ENCODE measurements at places on chromosomes 13 and 19.

DNA sequence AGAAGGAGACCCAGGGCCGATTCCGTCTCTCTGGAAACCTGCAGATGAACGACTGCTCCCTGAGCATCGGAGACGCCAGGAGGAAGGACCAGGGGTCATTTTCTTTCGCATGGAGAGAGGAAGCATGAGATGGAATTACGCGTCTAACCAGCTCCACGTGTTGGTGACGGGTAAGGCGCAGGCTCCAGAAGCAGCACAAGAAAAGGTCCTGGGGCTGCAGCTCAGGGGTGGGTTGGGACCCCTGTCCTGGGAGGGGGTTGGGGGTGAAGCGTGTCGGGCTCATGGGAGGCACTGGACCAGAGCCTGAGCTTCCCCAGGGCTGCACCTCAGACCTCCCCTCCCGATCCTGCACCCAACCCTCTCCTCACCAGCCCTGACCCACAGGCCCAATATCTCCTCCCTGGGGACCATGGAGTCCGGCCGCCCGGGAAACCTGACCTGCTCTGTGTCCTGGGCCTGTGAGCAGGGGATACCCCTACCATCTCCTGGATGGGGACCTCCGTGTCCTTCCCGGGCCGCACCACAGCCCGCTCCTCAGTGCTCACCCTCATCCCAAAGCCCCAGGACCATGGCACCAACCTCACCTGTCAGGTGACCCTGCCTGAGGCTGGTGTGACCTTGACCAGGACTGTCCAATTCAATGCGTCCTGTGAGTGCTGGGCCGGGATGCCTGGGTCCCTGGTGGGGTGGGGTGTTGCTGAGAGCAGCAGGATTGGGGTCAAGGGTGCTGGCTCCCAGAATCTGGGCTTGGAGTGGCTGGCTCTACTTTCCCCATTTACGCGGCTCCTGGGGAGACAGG lies 39.6 kb upstream of the CD33 start:
- no peak for DNase-seq

DNA sequence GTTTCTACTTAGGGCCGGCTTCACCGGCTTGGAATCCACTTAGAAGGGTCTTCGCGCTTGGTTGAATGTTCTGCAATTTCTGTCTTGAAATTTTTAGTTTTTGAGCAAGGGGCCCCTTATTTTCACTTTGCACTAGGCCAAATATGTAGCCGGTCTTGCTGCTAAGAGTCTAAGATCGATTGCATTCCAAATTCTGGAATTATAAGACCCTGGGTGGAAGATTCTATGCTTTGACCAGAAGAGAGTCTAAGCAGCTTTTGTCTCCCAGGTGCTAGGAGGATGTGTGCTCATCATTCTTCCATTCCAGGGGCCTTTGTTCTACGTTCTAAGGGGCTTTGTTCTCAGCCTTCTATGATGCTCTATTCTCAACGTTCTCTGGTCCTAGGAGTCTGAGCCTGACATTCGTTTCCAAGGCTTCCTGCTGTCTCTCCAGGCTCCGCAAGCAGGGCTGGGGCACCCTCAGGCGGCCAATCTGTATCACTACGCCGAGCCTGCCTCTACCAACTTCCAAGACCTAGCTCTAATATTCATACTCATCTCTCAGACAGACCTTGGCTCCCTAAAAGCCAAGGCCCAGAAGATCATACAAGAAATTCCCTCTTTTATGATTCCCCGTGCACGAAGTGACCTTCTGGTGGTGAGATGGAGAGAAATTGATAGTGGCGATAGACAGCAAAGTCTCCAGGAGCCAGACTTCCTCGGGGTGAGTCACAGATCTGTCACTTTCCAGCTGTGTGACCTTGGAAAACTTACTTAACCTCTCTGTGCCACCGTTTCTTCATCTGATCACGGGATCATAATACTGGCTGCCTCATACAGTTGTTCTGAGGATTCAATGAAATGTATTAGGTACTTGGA lies 982 bp upstream of the DACT3 start:
- DNase-seq: peak; percentile 86

DNA sequence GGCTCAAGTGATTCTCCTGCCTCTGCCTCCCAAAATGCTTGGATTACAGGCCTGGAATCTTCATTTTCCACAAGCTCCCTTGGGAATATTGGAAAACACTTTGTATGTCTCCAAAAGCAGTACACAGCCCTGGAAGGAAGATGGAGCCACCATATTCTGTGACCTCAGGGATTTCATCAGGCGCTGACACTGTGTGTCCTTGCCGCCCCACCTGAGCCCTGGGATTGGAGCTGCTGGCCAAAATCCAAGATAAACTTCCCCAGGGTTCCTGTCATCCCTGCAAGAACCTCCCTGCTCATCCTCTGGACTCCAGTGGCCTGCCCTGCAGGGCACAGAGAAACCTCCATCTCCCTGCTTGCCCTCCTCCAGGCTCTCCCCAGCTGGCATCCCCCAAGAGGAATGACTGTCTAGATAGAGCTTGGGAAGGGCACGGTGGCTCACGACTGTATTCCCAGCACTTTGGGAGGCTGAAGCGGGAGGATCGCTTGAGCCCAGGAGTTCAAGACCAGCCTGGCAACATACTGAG lies 1.3 kb upstream of the GNG7 start:
- DNase-seq: no peak

DNA sequence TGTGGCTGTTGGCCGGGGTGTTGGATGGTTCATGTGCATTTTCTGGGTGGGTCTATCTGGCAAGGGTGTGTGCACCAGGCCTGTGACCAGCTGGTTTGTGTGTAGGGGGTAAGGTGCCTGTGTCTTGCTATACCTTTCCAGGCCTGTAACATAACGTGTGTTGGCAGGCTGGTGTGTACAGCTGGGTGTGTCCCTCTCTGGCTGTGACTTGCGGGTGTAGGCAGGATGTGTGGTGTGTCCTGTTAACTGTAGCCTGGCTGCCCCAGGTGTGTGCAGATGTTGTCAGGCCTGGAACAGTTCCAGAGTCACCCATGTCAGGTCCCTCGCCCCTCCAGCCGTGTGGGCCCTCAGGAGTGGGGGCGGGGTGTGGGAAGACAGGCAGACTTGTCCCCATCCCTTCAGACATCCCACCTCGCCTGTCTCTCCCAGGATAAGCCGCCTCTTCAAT lies 9.8 kb downstream of the KCTD15 start:
- no peak for DNase-seq

GRCh38 chr13:31733066-31733465 lies 6.3 kb upstream of the RXFP2 start:
- DNase-seq: no peak

DNA sequence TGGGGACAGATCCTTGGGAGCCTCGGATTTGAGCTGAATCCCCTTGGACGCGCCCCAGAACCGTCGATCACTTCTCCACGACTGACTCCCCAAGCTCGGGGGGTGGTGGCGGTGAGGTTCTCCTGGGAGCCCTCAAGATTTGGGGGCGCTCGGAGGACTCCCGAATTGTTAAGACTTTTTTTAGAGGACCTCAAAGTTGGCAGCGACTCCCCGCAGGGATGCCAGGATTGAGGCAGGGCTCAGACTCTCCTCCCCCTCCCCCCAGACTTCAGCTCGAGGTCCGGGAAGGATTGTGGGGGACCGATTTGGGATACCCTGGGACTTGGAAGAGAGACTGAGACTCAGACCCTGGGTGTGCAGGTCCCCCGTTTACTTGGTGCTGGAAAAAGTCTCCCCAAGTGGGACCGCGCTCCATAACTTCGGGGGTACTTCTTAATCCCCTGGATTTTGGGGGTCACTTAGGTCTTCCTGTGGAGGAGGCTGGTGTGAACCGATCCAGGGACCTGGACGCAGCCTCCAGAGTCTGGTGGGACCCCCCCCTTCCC lies 665 bp downstream of the VASP start:
- no peak for DNase-seq

- DNase-seq: peak; percentile 93
These were observed 36.4 kb downstream of the EPS15L1 start for GRCh38 chr19:16435238-16435917.

- DNase-seq: no peak
These were observed 19.1 kb upstream of the ZNF420 start for GRCh38 chr19:37059142-37059541.

- no peak for DNase-seq
These were observed 3.3 kb downstream of the VSTM2B start for GRCh38 chr19:29528946-29529645.

GRCh38 chr19:55809381-55810058 lies 22.3 kb downstream of the NLRP11 start:
- no peak for DNase-seq

- no peak for DNase-seq
These were observed 74.2 kb downstream of the IRS2 start for GRCh38 chr13:109712124-109712722.

GRCh38 chr13:30256713-30257467 lies 50.5 kb downstream of the KATNAL1 start:
- DNase-seq: peak; percentile 9

GRCh38 chr13:98782654-98783053 lies 30.2 kb upstream of the SLC15A1 start:
- no peak for DNase-seq

GRCh38 chr19:4373601-4374497 lies 26.5 kb downstream of the SH3GL1 start:
- DNase-seq: peak; percentile 67

DNA sequence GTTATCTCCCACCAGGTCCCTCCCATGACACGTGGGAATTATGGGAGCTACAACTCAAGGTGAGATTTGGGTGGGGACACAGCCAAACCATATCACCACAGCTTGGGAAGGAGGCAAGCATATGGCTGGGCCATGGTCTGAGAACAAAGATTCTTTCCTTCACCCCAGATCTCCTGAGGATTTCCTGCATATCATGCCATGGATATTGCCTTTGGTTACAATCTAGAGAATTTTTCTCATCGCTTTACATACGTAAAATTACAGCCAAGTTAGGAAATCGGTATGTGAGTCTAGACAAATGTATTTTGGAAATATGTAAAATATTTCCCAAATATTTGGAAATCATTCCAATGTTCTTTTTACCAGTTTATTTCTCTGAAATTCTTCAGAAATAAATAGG lies 398.3 kb downstream of the RFC3 start:
- DNase-seq: no peak

DNA sequence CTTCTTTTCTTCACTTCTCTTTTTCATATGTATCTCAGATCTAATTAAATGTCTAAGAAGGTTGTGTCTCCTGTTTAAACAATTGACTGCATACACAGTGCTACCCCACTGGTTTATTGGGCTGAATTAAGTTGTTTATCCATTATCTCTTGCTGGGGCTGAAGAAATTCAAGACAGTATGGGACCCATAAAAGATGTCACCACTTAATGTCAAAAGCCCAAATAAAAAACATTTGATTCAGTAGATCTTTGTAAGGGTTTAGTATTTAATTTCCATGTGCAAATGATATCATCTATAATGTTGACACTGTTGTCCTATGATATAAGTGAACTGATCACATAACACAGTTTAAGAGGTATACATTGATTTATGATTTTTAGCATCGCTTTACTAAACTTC lies 1431.9 kb upstream of the PCDH20 start:
- DNase-seq: no peak

DNA sequence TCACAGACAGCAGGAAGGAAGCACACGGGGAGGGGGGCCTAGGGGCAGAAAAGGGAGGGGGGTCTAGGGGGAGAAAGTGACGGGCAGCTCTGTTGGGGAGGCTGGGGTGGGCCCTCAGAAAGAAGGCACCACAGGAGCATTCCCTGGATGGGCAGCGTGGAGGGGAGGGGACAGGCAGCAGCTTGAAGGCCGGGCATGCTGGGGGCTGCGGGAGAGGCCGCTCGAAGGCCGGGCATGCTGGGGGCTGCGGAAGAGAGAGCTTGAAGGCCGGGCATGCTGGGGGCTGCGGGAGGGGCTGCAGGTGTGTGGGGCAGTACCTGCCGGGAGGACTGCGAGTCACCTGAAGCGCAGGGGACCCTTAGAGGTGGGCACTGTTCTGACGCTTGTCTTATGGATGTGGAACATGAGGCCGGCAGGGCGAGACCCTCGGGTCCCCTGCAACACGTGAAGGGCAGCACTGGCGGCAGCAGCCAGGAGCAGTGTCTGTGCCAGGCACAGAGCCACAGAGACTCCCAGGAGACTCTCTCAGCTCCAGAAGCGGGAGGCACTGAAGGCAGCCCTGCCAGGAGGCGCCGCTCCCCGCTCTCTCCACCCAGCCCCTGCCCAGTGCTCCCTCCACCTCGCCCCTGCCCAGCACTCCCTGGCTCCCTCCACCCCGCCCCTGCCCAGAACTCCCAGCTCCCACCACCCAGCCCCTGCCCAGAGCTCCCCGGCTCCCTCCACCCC lies 13.3 kb downstream of the ZNF787 start:
- peak; percentile 18 for DNase-seq

DNA sequence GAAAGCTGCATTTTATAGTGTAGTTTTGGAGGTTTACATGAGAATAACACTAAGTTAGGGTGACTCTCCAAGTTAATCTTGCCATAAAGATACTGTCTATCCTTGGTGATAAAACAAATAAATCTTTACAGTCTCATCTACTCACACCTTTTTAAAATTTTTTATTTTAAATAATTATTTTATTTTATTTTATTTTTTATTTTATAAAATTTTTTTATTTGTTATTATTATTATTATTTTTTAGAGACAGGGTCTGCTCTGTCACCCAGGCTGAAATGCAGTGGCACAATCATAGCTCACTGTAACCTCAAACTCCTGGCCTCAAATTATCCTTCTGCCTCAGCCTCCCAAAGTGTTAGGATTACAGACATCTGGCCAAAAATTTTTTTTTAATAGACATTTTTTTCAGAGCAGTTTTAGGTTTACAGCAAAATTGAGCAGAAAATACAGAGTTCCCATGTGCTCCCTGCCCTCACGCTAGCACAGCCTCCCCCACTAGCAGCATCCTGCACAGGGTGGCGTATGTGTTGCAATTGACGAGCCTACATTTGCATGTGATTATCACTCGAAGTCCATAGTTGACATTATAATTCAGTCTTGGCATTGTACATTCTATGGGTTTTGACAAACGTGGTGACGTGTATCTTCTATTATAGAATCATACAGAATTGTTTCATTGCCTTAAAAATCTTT lies 41.0 kb downstream of the RASL11A start:
- DNase-seq: no peak

DNA sequence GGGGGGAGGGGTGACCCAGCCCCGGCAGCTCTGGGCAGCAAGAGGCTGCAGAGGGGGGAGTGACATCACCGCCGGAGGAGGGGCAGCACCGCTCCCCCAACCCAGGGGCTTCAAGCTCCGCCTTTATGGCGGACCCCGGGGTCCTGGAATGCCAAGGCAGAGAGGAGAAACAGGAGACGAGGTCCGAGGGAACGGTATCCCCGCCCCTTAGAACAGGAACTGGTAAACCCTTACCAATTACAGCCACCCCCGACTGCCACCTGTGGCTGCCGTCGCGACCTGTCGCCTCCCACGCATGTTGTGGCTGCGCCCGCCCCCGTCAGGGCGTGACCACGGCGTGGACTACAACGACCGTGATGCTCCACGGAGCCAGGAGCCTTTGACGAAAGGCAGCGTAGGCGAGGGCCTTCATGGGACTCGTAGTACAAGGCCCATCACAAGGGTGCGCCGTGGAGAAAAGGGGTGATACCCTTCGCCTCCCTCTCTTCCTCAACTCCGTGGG lies 4.1 kb upstream of the KCNC3 start:
- peak; percentile 53 for DNase-seq
